ENCODE measurements at places on chromosomes 4 and X. TPM values are rescaled to one million over a fixed set of nuclear protein-coding genes. Genes with fewer than 3 reads are reported as not detected.

Gene BMP15
- polyA plus RNA-seq: not detected

Gene ASMT
- not detected for polyA plus RNA-seq

Gene GPR82
- not detected for polyA plus RNA-seq

Gene GPRASP3
- polyA plus RNA-seq: 6.1 TPM

Gene JCHAIN
- 1.2 TPM for polyA plus RNA-seq

Gene FSTL5
- polyA plus RNA-seq: 12.2 TPM

Gene FGFR3
- 11.9 TPM for polyA plus RNA-seq

Gene ASB11
- 3.9 TPM for polyA plus RNA-seq

Gene CXCL3
- polyA plus RNA-seq: 0.35 TPM

Gene ZNF141
- polyA plus RNA-seq: 19.7 TPM

Gene TLR2
- polyA plus RNA-seq: 2.6 TPM

Gene HS6ST2
- 43.1 TPM for polyA plus RNA-seq

Gene ENPP6
- 15.7 TPM for polyA plus RNA-seq

Gene NUP54
- polyA plus RNA-seq: 35.1 TPM

Gene IRS4
- 0.04 TPM for polyA plus RNA-seq

DNA sequence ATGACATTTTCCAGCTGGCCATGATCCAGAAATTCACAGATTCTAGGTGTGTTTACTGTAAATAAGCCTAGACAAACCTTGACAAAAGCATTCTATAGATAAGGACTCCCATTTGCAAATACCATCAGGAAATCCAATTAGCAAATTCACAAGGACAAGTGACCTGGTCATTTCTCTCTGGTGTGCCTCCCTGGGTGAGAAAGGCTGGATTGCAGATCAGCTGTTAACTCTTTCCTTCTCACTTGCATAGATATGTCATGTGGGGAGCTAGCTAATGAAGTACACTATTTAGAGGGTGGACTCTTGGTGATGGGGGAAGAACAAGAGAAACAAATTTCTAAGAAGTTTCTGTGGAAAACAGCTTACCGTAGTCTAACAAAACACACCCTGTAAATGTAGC is 58.9 kb downstream of the MOSPD2 start:
- DNase-seq: no peak

- DNase-seq: no peak
Observed at GRCh38 chr4:2390146-2390545, 28.3 kb downstream of the ZFYVE28 start.

DNA sequence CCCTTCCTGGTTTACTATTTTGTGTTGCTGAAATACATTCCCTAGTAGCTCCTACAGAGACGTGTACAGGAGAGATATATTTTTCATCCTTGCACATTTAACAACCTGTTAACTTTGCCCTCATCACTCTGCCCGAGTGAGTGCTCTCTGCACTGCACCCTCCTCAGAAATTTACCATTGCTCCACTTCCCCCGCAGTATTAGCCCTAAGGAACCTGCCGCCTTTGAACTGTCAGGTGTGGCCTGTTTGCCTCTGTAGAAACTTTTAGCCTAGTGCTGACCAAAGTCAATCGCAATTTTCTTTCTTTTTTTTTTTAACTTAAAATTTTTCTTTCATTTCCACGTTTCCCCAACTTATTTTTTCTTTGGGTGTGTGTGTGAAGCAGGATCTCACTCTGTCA is 46.6 kb upstream of the TBL1X start:
- DNase-seq: no peak

- DNase-seq: no peak
Observed at GRCh38 chr4:160091631-160092030, 988.8 kb downstream of the RAPGEF2 start.

- no peak for DNase-seq
Observed at GRCh38 chr4:39613093-39613656, 25.5 kb downstream of the SMIM14 start.

- no peak for DNase-seq
Observed at GRCh38 chrX:72314881-72315280, 9.2 kb upstream of the CITED1 start.

GRCh38 chr4:4269856-4270255 is 20.1 kb downstream of the LYAR start:
- no peak for DNase-seq

- peak; percentile 48 for DNase-seq
Observed at GRCh38 chr4:159283696-159284095, 180.8 kb downstream of the RAPGEF2 start.

GRCh38 chr4:3676196-3676595 is 90.0 kb upstream of the ADRA2C start:
- DNase-seq: peak; percentile 25

DNA sequence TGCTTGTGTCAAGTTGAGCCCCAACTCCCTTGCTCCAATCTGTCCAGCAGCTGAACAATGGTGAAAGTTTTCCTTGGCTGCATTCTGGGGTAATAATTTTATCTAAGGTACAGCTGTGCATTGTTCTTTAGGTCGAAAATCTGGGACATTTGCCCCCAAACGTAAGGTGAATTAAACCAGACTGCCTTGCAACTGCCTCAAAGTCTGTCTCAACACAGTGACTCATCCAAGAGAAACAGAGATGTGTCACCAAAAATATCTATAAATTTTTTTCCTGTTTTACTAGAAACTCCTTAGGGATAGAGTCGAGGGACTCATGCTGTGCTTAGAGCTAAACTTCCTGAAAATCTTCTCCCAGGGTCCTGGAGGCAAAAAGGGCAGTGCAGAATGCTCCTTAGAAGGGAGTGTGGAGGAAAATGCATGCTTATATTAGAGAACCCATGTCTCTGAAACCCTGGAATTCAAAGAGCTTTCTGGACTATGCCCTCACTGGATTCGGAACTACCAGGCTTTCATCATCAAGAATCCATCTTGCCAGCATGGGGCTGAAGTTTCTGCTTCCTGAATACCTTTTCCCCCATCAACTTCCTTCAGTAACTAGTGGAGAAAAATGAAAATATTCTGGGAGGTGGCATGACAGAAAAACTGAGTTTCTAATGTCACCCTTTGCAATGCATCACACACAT is 115.7 kb downstream of the PALLD start:
- no peak for DNase-seq

- DNase-seq: no peak
Observed at GRCh38 chrX:50183891-50184290, 16.9 kb downstream of the AKAP4 start.

GRCh38 chrX:23773601-23774175 is 9.3 kb upstream of the SAT1 start:
- peak; percentile 51 for DNase-seq

GRCh38 chr4:182255441-182256190 is 12.4 kb downstream of the TENM3 start:
- DNase-seq: no peak

GRCh38 chr4:76361689-76362412 is 55.3 kb downstream of the STBD1 start:
- DNase-seq: no peak

- peak; percentile 7 for DNase-seq
Observed at GRCh38 chr4:157804986-157805385, 367.8 kb downstream of the GASK1B start.

DNA sequence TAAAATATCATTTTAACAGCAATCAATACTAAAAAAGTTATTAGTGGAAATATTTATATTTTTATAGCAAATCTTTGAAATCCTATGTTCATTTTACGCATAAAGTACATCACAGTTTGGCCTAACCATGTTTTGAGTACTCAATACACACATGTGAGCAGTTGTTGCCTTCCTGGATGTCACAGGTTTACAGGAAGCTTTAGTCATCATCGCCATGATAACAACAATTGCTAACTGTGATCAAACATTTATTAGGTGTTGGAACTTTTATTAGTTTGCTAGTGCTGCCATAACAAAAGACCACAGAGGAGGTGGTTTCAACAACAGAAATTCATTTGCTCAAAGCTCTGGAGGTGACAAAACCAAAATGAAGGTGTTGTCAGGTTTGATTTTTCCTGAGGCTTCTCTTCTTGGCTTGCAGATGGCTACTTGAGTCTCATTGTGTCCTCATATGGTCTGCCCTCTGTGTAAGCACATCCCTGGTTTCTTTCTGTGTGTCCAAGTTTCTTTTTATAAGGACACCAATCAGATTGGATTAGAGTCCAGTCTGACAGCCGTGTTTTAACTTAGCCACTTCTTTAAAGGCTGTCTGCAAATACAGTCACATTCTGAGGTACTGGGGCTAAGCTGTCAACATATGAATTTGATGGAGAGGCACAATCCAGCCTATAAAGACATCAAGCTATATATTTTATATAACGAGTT is 43.1 kb upstream of the BOD1L1 start:
- DNase-seq: no peak

DNA sequence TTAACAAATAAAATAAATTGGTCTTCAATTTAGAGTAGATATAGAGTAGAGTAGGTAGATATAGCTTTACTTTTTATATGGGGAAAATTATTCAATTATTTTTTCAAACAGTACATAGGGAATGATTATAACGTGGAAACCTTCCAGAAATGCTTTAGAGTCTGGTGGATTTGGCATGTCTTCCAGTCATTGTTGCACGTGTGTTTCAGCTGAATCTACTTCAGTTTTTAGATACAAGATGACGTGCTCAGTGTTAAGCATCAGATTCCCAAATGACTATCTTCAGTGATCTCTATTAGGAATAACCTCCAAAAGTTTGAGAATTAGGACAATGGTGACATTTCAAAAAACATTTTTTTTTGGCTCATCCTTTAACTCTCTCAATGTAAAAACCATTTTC is 616.9 kb downstream of the ANKRD50 start:
- DNase-seq: peak; percentile 90

DNA sequence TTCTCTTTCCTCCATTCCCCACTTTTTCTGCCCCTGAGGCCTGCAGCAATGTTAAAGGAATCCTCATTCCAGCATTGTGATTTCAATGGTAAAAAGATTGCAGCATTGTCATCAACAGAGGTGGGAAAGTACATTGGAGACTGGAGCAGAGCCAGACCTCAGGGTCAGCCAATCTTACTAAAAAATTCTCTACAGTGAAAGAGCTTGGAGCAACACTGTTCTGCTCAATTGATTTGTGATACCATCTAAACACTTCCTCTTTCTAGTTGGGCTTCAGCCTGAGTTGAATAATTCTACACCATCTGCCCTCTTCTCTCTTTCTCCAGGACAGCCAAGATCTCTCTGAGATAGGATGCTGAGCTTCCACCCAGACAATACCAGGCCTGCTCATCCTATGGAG is 176.5 kb downstream of the AR start:
- DNase-seq: no peak

- no peak for DNase-seq
Observed at GRCh38 chrX:155966876-155967275, 30.6 kb upstream of the IL9R start.

- DNase-seq: no peak
Observed at GRCh38 chrX:55523356-55523755, 33.7 kb upstream of the USP51 start.

DNA sequence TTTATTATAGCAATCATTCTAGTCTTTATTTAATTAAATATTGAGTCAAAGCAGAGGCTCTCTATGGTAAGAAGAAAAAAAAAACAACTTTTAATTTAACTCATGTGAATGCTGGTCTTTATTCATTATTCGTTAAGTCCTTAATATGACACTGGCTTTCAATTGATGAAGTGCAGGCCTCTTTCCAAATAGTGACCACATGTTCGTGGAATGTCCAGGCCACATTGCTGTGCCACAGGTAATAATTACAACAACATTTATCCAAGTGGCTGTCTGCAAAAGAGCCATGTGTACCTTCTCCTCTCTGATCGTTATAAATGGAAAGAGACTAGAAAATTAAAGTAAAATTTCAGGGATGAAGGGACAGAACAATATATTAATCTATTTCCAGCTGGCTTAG is 220.1 kb upstream of the PABPC4L start:
- no peak for DNase-seq

DNA sequence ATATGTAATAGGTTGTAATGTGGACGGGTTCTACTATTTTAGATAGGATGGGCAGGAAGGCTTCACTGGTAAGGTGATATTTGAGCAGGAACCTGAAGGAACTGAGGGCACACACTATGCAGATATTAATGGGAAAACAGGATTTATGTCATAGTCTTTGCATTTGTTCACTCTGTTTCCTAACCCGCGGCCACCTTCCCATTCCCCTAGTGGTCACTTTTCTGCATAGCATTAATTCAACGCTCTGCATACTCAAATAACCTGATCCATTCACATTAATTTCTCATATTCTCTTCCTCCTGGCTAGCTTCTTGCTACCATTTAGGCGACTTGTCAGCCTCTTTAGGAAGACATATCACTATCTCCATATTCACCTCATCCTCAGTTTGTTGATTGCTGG is 61.5 kb downstream of the GSPT2 start:
- DNase-seq: no peak

DNA sequence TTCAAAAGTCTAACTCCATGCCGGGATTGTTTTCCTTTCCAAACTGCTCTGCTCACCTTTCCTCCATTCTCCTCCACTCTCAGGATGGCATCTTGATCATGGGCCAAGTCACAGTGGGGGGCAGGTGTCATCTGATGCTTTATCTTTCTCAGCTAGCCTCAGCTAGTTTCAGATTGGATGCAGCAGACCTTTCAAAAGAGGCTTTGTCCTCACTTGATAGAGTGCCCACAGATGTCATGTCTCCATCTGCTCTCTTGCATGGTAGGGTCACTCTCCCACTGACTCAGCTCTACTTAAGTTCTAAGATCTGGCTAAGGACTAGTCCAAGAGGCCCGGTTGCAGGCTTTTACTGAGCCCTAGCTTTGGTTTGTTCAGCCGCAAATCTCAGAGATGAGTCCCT is 341.8 kb upstream of the GALNT7 start:
- DNase-seq: no peak

DNA sequence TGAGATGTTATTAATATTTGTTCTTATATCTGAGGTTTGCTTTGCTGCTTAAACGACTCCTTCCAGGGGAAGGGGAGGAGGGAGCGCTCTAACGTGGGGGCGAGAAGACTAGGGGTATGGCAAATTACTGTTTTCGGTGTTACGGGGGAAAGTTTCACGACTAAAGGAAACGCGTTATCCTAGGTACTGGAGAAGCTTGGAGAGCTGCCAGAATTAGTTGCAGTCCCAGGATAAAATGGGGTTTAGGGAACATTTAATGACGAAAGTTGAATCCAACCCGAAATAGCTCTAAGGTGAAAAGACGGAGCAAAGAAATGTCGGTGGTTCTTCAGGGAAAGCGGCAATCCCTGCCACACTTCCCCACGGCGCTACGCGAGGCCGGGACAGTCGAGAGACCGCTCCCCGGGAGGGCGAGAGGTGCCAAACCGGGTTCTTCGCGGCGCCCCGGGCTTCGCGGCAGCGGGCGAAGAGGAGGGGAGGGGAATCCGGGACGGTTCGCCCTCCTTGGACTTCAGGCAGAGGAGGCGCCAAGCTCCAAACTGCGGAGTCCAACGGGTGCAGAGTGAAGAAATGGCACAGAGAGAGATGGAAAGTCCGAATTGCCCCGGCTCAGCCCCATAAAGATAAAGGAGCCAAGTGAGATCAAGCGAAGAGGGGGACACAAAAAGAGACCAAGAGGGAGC is 724 bp downstream of the THOC2 start:
- peak; percentile 26 for DNase-seq

GRCh38 chrX:18652636-18653035 is 19.3 kb downstream of the RS1 start:
- DNase-seq: no peak

GRCh38 chrX:3346501-3347259 is at the start of gene MXRA5:
Gene MXRA5, minus strand, starts transcription at chrX:3346652. Its CDS starts 2,819 bp downstream, at chrX:3343833.
- peak; percentile 85 for DNase-seq
